ENCODE measurements at places on chromosomes 4 and X.
A peak's percentile ranks its signal among the peaks of the same experiment; 100 is the strongest.

DNA sequence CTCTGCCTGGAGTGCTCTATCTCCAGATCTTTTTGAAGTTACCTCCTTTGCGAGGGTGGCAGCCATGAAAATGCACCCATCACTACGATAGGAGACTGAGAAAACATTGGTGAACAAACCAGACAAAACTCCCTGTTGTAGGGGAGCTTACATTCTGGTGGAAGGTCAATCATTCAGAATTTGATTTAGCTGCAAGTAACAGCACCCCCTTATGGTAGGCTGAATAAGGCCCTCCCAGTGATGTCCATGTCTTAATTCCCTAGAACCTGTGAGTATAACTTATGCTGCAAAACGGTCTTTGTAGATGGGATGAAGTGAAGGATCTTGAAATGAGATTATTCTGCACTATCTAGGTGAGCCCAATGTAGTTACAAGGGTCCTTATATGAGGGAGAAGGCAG is 5.6 kb upstream of the TEC start:
- peak; percentile 24 for DNase-seq

DNA sequence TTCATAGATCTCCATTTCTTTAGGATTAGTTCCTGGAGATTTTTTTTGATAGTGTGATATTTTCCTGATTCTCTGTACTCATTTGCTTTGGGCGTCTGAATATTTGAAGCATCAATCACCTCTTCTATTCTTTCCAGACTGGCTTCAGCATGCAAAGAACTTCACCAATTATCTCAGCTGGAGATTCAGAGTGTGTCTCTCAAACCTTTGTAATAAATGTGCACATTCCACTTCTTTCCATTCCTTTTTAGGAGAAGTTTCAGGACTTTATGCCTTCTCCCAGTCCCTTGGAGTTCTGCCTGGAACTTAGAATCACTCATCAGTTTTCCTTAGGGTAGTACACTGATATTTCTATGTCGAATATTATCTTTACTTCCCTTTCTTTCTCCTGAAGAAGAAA is 334.8 kb downstream of the TEX13C start:
- DNase-seq, result no peak

GRCh38 chr4:27198971-27199370 is 338.3 kb downstream of the STIM2 start:
- no peak for DNase-seq

DNA sequence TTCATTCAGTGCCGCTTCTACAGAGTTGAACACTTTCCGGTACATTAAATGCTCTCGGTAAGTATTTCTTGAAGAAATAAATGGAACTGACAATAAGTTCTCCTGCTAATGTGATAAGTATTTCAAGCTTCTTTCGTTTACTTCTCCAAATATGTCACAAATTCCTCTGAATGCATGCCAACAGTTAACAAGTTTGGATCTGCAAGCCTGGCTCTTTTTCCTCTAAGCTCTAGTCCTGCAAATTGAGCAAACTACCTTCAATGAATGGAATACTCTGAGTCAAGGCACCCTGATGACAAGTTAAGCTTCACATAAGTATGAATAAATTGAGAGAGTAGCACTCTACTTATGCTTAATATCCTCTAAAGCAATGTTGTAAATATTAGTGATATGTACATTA is 403.6 kb downstream of the PDGFC start:
- DNase-seq, result peak; percentile 79

DNA sequence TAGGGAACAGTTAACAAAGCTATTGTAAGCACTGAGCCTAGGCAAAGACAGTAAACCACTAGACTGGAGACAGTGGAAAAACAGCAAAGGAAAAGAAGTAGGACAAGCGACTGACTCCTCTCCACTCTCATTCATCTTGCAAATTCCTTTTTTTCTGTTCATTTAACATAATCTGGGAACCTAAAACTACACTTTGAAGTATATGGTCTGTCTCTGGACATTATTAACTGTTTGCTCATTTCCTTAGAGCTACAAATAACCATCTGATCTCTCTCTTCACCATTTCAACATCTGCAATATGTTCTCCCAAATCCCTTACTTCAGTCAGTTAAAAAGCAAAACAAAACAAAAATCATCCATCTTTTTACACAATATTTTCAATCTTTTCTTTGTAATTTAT is 642 bp downstream of the HMGN5 start:
- no peak for DNase-seq

DNA sequence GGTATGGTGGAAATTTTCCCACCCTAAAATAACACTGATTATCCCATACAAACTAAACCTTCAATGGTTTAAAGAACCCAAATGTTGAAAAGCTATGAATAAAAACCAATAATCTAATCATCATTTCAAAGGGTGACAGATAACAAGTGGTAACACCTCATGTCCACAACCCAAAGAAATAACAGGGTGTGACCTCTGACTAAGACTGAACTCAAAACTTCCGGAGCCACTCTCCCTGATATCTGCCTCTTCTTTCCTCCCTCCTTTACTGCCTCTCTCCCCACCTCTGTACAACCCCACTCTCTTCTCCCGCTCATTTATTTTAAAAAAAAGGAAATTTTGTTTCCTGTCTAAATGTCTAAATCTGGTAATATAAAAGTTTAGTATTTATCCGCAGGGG is 11.5 kb downstream of the FBXW7 start:
- peak; percentile 30 for DNase-seq

DNA sequence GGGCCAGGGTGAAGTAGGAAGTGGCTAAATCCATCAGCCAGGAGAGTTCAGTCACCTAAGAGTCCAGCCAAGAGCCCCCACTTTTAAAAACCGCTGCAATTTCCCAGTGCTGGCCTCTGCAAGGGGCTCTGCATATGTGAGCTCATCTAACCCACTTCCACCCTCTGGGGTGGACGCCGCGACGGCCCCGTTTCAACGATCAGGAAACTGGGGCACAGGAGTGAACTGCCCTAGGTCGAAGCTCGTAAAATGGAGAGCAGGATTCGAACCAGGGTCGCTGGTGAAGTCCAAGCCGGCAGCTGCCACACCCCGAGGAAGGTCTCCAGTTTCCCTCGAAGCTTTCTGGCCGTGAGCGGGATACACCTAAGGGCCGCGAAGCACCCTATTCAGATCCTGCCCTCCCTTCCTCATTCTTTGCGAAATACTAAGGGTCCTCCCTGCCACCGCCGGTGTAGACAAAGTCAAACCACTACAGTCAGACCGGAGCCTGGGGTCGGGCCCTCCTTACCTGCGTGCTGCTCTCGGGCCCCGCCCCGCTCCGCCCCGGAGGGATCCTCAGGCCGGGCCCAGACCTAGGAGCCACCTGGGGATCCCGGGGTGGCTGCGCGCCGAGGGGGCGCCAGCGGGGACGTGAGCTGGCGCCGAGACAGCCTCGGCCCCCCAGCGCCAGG is 446 bp downstream of the EVC2 start:
- DNase-seq, result peak; percentile 45

GRCh38 chr4:76278583-76278982 is 27.1 kb downstream of the FAM47E start:
- DNase-seq, result no peak

- DNase-seq, result no peak
These were observed 77.1 kb upstream of the EGFL6 start for GRCh38 chrX:13492286-13492685.

Measured in mammary epithelial cell (primary cell).